ENCODE measurements at places on chromosomes 5 and 9.

DNA sequence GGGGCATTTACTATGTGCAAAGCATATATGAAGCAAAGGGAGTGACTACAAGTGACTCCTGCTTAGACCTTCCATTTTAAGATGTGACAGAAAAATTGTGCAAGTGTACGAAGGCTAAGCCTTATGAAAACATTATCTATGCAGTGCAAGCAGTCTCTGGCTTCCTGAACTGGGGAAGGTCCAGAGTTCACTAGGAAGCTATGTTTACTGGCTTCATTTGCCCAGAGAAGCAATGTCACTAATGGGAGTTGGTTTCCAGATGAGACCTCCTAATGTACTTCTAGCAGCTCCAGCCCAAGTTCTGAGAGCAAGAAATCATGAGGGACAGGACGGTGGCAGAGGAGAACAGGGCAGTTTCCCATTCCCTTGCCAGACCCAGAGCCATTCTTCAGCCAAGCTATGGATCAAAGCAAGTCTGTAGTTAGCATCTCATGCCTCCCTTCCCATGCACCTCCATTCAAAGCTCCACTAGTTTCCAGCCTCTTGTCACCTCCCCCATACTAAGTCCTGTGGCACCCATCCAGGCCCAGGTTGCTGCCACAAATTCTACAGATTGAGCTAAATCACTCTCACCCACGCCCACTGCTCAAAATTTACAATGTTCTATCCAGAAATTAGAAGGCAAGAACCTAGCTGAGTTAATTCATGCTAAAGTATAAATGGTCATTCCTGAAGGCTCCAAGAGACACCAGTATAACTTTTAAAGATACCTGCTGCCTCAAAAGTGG lies 21.8 kb downstream of the MCTP1 start:
- no peak for DNase-seq

GRCh38 chr9:131833906-131834305 lies 94.0 kb upstream of the RAPGEF1 start:
- no peak for DNase-seq

DNA sequence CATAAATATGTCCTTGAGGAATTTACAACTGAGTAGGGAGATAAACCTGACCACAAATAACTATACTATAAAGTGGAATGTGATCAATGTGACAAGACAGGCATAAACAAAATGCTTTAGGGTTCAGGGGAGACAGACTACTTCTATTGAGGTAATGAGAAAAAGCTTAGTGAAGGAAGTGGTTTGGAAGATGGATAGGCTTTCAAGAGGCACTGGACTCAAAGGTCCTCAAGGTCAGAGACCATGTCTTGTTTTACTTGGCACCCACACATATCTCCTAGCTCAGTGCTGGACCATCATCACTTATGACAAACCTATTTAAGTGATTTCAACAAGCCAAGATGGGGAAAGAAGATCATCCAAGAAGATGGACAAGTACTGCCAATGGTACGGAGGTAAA lies 257.8 kb downstream of the BNC2 start:
- DNase-seq = no peak

GRCh38 chr5:74477761-74478160 lies 162.8 kb downstream of the ENC1 start:
- DNase-seq = no peak

GRCh38 chr5:88785746-88786565 lies 97.0 kb downstream of the MEF2C start:
- DNase-seq = no peak

GRCh38 chr9:98380065-98380681 lies 124.7 kb upstream of the TBC1D2 start:
- no peak for DNase-seq

DNA sequence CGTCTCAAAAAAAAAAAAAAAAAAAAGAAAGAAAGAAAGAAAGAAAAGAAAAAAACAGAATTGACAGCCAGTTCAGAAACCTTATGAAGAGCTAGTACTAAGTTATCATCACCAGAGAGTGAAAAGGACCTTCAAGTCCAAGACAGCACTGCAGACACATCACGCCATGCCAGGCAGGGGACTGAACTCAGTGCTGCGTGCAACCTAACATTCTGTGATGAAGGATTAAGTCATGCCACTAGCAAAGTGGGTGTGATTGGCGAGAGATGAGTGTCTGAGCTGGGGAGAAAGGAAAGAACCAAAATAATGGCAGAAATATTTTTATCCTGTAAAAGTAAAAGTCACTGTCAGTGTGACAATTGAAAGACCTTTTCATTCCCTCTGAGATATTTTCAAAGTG lies 54.7 kb downstream of the MAP1B start:
- DNase-seq = no peak

DNA sequence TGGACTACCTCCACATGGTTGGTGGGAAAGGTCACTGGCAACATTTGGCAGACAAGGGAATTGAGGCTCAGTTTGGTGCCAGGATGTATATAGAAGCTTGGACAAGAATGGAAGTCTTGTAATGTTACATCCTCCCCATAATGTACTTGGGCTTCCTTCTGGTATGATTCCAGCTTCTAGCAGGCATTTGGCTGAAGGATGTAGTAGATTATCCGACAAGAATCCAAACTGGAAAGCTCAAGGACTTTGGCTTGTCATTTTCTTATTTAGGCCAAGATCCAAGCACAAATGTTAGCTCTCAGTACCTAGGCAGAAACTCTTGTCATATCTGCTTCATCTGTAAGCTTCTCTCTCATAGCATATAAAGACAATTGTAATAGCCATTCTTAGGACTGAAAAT lies 209.1 kb downstream of the MAPKAP1 start:
- no peak for DNase-seq

DNA sequence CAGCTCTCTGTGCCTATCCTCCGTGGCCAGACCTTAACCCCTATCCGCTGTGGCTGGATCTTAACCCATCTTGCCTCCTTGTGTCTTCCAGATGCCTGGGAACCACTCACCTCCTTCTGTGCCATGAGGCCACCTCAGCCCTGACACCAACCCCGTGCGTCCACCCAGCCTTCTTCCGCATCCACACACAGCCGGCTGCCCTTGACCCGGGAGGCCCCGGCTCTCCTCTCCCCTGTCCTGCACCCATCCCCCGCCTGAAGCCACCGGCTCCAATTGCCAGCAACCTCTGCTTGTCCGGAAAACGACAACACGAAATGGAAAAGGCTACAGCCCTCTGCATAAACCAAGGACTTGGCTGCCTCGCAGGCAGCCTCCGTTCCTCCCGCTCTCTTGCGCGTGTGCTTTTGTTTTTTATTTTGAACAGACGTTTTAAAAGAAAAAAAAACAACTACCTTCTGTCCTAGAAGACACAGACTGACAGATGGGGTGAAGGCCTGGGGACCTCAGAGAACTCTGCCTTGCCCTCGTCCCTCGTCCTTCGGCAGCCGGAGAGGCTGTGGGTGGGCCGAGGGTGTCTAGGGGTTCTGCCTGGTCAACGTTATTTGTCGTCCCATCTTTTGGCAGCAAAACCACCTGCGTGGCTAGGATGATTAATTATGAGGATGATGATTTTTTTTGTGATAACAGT lies 32.5 kb upstream of the HMCN2 start:
- DNase-seq = no peak

DNA sequence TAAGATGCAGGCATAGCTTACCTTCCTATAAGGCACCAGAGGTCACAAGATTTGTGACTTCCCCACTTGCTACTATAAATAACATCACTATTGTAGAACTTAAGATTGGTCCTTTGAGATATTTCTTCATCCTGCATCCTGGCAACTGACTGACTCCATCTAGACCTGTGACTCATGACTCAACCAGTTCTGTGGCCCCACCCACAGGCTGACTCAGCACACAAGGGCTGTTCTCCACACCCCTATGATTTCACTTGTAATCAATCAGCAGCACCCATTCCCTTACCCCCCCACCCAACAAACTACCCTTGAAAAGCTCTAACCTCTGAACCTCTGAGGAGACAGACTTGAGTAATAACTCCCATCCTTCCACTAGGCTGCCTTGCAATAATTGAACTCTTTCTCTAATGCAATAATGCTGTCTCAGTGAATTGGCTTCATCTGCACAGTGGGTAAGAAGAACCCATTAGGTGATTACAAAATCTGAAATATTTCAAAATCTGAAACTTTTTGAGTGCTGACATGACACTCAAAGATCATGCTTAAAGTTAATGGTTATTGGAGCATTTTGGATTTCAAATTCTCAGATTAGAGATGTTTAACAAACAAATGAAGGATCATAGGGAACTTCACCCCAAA lies 296.7 kb downstream of the ARL15 start:
- DNase-seq = no peak

- DNase-seq = no peak
Observed at GRCh38 chr5:73729329-73729728, 103.3 kb downstream of the ARHGEF28 start.

GRCh38 chr5:109750463-109750862 lies 60.7 kb downstream of the MAN2A1 start:
- DNase-seq = no peak

DNA sequence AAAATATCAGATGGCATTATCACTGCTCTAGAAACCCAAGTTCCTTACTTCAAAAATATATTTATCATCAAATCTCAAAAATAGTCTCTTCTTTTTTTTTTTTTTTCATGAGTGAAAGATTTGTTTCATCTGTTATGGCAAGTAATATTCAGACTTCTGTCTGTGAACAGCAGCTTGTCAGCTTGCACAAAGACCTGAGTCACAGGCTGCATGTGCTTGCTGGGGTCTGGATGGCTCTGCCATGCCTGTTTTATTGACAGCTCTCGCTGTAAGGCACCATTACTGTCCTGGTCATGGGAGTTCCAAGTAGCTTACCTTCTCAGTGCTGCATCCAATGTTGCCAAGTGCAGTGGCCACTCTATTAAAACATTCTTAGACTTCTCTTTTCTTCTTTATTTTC lies 456.4 kb downstream of the GADD45G start:
- DNase-seq = no peak

DNA sequence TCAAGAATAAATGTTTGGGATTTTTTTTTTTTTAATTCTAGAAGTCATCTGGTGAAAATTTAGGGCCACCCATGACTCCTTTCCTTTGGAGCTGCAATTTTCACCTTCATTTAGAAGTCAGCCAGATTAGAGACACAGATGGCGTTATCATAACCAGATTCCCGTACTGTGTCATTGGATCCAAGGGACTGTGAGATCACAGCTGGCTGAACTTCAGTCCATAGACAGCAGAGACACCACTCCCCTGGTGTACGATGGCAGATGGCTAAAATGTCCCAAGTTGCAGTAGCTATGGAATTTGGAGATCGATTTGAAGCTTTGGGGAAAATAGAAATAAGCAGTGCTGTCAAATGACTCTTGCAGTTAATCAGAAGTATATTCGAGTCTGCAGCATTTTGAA lies 216.3 kb downstream of the RFK start:
- DNase-seq = no peak

- DNase-seq = no peak
Observed at GRCh38 chr9:70260606-70261005, 1.8 kb downstream of the SMC5 start.

GRCh38 chr5:124642151-124642550 lies 104.3 kb downstream of the ZNF608 start:
- DNase-seq = no peak

- no peak for DNase-seq
Observed at GRCh38 chr9:5509573-5509972, 758 bp upstream of the PDCD1LG2 start.

- DNase-seq = no peak
Observed at GRCh38 chr9:30103647-30104394, 2280.6 kb upstream of the ACO1 start.

DNA sequence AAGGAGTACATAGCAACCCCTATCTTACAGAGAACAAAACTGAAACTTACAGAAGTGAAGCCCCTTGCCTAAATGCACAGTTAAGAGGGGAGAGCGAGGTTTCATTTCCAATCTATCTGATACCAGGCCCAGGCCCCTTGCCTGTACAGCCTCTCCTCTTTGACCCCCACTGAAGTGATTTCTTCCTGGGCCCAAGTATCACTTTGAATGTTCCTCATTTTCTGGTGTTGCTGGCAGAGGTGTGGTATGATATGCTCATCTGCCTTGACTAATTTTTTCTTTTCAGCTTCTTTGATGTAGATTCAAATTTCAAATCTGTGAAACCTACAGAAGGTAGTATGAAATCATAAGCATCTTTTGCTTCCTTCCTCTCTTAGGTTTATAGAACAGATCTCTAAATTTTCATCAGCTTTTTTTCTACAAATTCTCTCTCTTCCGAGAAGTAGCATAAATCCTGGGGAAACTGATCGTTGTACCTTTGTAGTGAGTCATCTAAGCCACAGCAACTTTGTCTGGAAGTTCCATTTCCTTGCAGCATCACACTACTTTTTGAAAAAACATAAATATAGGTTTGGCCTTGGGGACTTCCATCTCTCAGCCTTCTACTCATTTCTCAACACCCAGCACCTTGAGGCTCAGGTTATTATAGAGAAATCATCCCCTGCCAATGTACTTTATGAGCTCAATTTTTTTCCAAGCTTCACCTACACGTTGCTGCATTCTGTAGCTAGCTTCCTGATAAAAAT lies 402.4 kb upstream of the PTGER4 start:
- peak; percentile 58 for DNase-seq

DNA sequence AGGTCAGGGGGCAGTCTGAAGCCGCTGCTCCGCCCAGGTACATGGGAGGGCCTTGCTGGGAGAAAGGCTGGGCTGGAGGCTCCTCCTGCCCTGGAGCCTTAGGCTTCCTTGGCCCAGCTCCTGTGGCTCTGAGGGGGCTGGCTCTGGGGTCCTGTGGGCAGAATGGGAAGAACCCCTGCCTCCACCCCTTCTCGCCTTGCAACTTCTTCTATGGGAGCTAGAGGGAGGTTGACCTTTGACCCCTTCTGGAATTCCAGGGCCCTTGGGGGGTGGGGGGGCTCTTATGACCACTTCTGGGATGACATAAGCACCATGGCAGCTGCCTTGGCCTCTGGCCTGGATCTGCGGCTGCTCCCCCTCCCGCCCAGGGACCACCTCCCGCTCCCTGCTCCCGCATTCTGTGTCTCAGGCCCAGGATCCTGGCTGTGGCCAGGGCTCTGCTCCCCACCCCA lies 32.2 kb downstream of the IER5L start:
- DNase-seq = no peak

- DNase-seq = no peak
Observed at GRCh38 chr5:5063533-5063953, 76.6 kb upstream of the ADAMTS16 start.
